Retina (tissue), 1 donor: ENCODE measurements at places on chromosomes 2 and 18.

- no peak for DNase-seq
These were observed 5.8 kb downstream of the PCARE start for GRCh38 chr2:29068513-29068912.

GRCh38 chr2:49924044-49924817 is 769.9 kb upstream of the FSHR start:
- DNase-seq = no peak

- no peak for DNase-seq
These were observed 149.5 kb downstream of the ACOXL start for GRCh38 chr2:110881908-110882307.

DNA sequence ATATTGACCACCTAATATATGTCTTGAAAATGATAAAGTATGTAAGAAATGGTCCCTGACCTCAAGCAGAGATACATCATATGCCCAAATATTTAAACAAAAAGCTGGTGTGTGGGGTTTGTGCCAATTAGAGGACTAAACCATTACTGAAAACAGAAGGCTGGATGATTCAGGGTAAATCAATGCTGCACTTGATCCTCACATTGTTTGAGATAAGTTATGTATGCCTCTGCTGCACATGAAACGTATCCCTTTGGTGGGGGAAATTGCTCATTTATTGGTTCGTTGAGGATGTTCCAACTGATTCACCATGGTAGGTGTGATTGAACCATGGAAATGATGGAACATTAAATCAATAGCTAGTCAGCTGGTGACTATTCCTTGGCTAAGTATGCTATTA is 24.7 kb upstream of the DARS1 start:
- no peak for DNase-seq

DNA sequence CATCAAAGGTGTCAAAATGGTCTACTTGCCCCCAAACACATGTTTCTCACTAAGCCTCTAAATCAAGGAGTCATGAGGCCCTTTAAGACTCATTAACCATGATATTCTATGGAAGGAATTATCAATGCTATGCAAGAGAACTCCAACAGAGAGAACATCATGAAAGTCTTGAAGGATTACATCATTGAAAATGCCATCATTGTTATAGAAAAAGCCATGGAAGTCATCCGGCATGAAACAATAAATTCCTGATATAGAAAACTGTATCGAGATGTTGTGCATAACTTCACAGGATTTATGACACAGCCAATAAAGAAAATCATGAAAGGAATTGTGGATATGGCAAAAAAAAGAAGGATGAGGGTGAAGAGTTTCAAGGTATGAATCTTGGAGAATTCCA is 1363.6 kb upstream of the CDH2 start:
- no peak for DNase-seq

DNA sequence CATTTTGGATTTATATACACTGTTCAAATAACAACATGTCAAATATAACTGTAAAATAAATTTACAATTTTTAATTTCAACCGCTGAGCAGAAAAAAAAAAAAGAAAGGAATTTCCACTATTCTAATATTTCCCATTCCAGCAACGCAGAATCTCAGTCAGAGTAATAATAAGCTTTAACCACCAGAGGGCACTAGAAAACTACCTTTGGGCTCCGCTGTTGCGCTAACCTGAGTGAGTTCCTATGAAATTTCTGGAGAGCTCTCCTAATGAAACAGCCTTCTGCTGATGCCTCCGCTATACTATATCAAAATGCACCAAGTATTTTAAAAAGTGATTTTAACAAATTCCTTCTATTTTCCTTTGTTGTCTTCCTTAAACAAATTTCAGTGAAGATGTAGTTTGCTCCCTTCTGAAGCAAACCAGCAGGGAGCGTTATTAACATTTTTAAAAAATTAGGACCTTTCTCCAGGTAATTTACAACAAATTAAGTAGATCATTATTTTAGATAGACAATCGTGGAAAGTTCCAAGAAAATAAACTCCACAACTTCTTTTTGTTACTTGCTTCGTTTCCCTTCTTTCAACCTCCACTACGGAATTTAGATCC is 23.0 kb downstream of the ERMN start:
- peak; percentile 54 for DNase-seq

- DNase-seq = no peak
These were observed 29.7 kb upstream of the PID1 start for GRCh38 chr2:229300790-229301189.

GRCh38 chr2:194567661-194568017 is 1089.4 kb upstream of the SLC39A10 start:
- DNase-seq = no peak

DNA sequence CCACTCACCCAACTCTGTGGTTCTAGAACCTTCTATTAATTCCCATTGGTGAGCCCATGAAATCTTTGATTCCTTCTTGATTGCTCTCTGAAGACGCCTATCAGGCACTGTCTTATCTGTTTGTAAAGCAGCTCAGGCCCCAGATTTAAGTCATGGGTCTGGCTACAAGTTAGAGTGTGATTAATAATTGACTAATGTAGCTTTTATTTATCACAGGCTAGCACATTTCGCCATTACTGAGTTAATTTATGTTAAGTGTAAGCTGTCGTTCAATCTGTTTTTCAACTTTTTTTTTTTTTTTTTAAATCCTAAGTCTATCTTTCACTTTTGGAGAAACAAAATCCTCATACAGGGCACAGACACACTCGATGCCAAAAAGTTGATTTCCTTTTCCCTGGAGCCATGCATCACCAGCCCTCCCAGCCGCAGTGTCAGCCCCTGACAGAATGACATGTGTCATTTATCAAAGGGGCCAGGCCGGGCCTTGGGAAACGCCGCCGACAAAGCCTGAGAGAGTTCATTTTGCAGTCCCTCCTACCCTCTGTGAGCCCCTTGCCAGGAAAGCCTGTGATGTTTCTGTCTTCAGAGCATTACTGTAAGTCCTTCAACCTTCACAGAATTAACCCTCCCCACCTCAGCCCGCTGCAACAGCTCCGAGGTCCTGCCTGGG is 15.8 kb downstream of the TSHZ1 start:
- peak; percentile 57 for DNase-seq

DNA sequence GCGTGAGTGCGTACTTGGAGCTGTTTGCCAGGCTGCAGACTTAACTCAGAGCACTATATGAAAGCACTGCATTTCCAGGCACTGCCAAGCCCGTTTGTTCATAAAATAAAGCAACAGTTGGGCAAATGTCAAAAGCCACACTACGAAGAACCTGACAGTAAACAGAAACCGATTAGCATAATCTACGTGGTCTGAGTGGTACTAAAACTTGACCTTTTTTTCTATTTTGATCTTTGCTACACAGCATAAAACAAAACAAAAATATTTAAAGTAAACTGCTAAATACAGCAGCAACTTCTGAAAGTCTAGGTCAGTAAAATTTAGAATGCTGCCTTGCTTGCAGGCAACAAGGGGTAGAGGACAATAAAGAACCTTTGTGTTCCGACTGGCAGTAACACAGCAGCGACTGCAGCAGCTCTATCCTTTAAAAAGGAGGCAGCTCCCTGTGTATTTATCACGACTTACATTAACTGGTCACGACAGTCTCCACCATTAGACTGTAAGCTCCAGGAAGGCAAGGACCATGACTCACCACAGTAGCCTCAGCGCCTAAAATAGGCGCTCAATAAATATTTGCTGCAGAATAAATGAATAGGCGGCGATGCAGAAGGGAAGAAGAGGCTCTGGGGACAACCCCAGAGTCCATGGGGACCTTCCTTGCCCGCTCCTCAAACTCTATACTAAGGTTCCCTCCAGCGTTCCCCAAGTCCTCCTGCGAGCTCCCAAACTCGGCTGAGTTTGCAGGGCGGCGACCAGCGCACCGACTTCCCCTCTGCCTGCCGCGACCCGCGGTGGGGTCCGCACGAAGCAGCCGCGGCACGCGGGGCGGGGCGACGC is 902 bp downstream of the SS18 start:
- DNase-seq = no peak

GRCh38 chr2:21251216-21251980 is 127.6 kb downstream of the TDRD15 start:
- DNase-seq = no peak

GRCh38 chr2:195563857-195564512 is 93.0 kb upstream of the SLC39A10 start:
- no peak for DNase-seq

GRCh38 chr2:86039178-86039962 is 66.3 kb downstream of the POLR1A start:
- DNase-seq = no peak

DNA sequence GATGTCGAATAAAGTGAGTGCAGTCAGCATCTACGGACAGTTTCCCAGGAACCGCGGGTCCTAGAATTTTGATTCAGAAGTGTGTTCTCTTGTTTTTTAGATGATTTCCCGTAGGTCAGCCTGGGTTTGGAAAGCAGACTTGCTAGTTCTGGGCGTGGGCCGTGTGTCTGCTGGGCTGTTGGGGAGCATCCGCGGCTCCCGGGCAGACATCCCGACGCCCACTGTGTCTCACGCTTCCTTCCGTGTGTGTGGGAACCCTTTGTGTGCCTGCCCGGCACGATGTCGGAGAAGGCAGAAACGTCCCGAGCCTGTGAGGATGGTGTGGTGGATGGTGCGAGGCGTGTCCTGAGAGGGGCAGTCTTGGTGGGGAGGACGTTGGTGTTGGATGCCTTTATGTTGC is 18.4 kb downstream of the CTDP1 start:
- DNase-seq = no peak

GRCh38 chr2:175743011-175743410 is 259.1 kb downstream of the LNPK start:
- DNase-seq = no peak
